ENCODE measurements at places on chromosomes 3 and 15. TPM values are rescaled to one million over a fixed set of nuclear protein-coding genes. Genes with fewer than 3 reads are reported as not detected.

SOX14 gene
- not detected for total RNA-seq

VGLL3 gene
- total RNA-seq, result not detected

SLC22A13 gene
- total RNA-seq, result 0.37 TPM

TICRR gene
- 29.8 TPM for total RNA-seq

STXBP5L gene
- not detected for total RNA-seq

PAK6 gene
- 0.47 TPM for total RNA-seq

LXN gene
- 9.3 TPM for total RNA-seq

OXTR gene
- 0.82 TPM for total RNA-seq

DNA sequence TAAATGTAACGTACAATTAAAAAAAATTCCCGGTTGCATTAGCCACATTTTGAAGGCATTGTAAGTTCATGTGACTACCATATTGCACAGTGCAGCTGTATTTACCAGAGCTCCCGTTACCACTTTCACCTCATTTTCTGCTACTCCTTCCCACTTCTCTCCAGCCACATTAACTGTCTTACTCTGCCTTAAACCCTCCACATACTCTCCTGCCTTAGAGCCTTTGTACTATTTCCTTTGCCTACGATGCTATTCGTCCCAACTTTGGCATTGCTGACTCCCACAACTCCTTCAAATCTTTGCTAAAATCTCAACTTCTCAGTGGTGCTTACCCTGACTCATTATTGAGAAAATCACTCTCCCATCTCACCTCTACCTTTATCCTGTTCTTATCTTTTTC is 115.2 kb downstream of the CADM2 start:
- H3K27me3 ChIP-seq, result no peaks in the 10 kb centered on the region
- H3K27ac ChIP-seq, result no peak overlapping the region
- no peak for DNase-seq
- H3K4me3 ChIP-seq, result no peak overlapping the region
- no peaks in the 10 kb centered on the region for H3K36me3 ChIP-seq

DNA sequence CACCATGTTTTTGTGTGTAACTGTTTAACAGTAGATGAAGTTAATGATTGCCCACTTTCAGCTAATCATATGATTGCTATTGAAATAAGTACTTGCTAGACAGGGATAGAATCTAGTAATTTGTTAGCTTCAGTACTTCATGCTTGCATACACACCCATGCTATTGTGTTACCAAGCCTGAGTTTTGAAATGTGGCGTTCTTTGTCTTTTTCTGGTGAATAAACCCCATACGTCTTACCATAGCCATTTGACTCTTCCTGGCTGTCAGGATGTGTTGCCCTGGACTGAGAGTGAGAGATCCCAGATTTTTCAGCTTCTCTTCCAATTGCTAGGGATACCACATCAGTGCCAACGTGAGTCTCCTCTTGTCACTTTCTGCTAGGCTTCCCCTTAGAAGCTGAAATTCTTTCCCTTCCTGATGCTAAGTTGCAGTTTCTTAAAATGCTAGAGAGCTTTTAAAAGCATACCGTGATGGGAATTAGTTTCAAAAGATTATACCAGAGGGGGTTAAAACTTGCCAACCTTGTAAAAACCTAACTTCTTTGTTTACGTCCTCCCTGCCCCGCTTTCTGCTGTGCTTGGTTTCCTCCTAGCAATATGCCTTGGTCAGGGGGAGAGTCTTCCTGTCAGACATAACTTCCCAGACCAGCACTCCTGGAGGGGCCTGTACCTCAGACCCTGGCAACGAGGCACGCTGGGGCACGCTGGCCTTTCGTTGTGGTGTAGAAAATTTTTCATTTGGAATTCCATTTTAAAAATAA is 62.9 kb upstream of the ULK4 start:
- no peak overlapping the region for H3K4me3 ChIP-seq
- H3K27me3 ChIP-seq, result no peaks in the 10 kb centered on the region
- no peak overlapping the region for H3K27ac ChIP-seq
- no peak for DNase-seq

DNA sequence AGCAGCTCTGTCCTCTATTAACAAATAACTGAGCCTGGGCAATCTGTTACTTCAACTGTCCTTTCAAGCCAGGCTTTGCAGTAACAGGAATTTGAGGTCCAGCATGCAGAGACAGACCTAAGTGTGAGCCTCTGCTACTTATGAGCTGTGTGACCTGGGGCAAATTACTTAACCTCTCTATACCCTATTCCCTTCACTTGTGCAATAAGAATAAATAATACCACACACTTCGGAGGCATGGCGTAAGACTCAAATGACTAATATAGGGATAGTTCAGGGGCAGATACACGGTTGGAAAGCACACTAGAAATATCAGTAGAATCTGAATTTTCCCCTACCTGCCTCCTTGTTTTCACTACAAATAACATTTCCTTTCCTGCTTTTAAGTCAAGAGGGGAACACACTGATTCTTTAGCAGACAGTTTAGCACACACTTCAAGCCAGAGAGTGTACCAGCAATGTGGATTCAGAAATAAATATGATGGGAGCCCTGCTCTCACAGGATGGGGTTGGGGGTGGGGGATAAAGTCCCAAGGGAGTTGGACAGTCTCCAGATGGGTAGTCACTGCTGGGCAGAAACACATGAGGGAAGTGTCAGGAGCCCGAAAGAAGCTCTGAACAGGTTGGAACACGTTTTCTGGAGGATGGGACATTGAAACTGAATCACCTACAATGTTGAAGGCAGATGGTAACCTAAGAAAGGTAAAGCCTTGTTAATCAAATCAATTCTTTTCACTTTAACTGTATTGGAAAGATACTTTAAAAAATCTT is 61.8 kb upstream of the RBP1 start:
- no peaks in the 10 kb centered on the region for H3K27me3 ChIP-seq
- H3K36me3 ChIP-seq, result no peaks in the 10 kb centered on the region
- H3K4me3 ChIP-seq, result no peak overlapping the region
- H3K4me1 ChIP-seq, result no peaks in the 10 kb centered on the region
- H3K27ac ChIP-seq, result no peak overlapping the region

GRCh38 chr3:127679534-127680145 is 6.9 kb downstream of the ABTB1 start:
- no peaks in the 10 kb centered on the region for H3K27me3 ChIP-seq
- H3K27ac ChIP-seq, result no peak overlapping the region
- no peak overlapping the region for H3K4me3 ChIP-seq

- no peaks in the 10 kb centered on the region for H3K36me3 ChIP-seq
- peaks cover 7% of the 10 kb centered on the region for H3K4me1 ChIP-seq
- no peaks in the 10 kb centered on the region for H3K27me3 ChIP-seq
- H3K4me3 ChIP-seq, result no peak overlapping the region
- no peak overlapping the region for H3K27ac ChIP-seq
- no peak for DNase-seq
Observed at GRCh38 chr3:171354049-171354705, 106.0 kb downstream of the TNIK start.

DNA sequence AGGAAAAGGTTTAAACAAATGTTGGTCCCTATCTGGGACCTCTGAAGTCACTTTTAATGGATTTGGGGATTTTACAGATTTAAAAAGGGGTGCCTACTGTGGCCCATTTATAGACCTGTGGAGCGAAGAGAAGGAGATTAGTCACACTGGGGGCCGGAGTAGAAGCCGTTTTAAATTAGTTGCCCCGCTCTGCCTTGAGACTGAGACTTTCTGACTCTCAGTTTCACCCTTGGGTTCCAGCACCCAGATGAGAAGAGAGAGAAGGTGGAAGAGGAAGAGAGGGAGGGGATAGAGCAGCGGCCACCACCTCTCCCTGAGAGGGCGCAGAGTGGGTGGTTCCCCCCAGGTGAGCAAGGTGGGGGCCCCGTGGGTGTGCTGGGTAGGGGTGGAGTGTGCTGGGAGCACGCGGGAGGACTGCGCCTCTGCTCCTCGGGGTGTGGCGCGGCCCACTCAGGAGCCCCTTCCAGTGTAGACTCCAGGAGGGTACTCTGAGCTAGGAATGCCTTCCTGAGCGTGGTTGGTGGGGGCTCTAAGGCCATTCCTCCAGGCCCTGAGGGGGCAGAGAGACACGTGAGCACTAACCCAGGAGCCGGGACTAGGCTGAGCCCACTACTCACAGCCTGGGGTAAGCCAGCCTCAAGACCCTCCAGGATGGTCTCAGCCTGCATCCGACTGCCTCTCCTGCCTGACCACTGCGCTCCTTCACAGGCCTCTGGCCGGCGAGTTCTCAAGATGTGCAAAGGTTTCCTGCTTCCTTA is 32.6 kb upstream of the RAB6B start:
- H3K27ac ChIP-seq, result no peak overlapping the region
- H3K4me1 ChIP-seq, result peaks cover 6% of the 10 kb centered on the region
- H3K36me3 ChIP-seq, result no peaks in the 10 kb centered on the region
- H3K4me3 ChIP-seq, result peak overlapping the region; percentile 17

DNA sequence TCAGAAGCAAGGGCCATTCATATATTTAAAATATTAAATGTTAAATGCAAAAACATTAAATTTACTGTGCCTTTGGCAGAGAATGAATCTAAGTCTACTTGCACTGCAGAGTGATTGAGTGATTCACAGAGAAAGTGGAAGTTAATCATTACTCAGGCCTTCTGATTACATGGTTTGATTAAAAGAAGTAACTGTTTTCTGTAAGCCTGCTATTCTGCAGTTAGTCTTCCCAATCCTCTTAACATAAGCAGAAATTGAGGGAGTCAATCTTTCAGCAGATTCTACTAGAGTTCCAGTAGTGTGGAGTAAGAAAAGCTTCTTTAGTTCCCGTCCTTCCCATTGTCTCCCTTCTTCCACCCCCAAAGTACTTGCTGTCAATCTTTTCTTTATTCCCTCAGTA is 1.5 kb downstream of the NLGN1 start:
- no peak for DNase-seq
- H3K27ac ChIP-seq, result no peak overlapping the region
- H3K36me3 ChIP-seq, result peaks cover 3% of the 10 kb centered on the region
- H3K4me1 ChIP-seq, result peaks cover 29% of the 10 kb centered on the region

DNA sequence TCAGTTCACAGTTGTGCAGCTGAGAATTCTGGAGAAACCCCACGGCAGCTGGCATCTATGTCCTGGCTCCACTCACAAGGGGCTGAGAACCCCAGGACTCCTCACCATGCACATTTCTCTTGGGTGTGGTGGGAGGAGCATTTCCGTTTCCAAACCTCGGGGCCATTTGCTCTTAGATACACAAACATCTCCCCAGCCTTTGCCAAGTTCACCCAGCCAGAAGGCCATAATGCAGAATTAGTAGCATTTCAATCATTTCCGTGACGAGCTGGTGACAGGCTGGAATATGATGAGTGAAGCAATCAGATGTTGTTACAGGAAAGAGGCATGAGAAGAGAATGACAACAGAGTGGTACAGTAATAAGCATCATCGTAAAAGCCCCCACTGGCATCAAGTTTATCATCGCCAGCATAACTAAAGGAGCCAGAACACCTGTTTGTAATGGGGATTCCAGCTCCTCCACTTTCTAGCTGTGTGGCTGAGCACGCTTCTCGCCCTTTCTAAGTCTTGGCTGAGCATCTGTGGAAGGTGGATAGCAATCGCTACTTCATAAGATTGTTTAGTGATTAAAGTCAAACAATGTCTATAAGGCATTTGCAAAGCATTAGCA is 82.0 kb downstream of the LIPC start:
- no peak overlapping the region for H3K27ac ChIP-seq
- peaks cover 16% of the 10 kb centered on the region for H3K36me3 ChIP-seq
- no peak for DNase-seq
- H3K4me1 ChIP-seq, result peaks cover 48% of the 10 kb centered on the region
- peaks cover 2% of the 10 kb centered on the region for H3K27me3 ChIP-seq

- DNase-seq, result no peak
- no peaks in the 10 kb centered on the region for H3K27me3 ChIP-seq
- H3K4me3 ChIP-seq, result no peak overlapping the region
- H3K27ac ChIP-seq, result no peak overlapping the region
- H3K4me1 ChIP-seq, result peaks cover 22% of the 10 kb centered on the region
Observed at GRCh38 chr3:125512135-125512920, 7.7 kb downstream of the SNX4 start.

GRCh38 chr3:45568848-45569762 is 25.4 kb upstream of the LIMD1 start:
- H3K36me3 ChIP-seq, result peaks cover 2% of the 10 kb centered on the region
- H3K4me3 ChIP-seq, result no peak overlapping the region
- DNase-seq, result no peak
- peaks cover 28% of the 10 kb centered on the region for H3K4me1 ChIP-seq

- H3K4me3 ChIP-seq, result no peak overlapping the region
- no peaks in the 10 kb centered on the region for H3K36me3 ChIP-seq
- no peaks in the 10 kb centered on the region for H3K4me1 ChIP-seq
- H3K27me3 ChIP-seq, result peaks cover 6% of the 10 kb centered on the region
Observed at GRCh38 chr3:56970461-56970879, 90.0 kb upstream of the SPATA12 start.

DNA sequence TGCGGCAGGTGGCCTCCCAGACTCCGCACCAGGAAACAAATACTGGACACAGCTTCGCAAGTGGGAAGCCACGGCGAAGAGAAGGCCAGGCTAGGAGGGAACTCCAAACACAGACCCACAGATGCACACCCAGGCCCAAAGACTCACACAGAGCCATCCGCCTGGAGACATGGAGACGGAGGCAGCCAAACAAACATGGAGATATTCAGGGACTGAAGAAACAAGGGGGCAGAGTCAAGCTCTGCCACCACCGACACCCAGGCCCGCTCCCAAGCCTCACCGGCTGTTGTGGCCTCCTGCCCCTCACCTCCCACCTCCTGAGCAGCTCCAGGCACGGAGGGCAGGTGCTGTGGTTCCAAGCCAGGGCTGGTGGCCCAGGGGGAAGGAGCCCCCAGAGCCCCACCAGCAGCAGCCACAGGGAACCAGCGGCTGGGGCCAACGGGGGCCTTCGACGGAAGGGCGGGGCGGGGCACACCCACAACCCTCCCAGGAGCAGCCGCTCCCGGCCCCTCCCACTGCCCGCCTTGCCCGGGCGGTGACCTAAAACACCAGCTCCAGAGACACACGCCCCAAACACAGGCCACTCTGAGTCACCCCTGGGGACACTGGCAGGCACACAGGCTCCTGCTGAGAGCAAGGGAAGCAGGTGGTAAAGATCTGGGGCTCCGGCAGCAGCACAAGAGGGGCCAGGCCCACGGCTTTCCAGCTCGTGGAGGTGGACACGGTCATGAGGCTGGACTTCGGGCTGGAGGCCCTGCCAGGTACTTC is 31.9 kb downstream of the TNK2 start:
- DNase-seq, result no peak
- H3K27ac ChIP-seq, result no peak overlapping the region
- peaks cover 3% of the 10 kb centered on the region for H3K4me1 ChIP-seq
- no peak overlapping the region for H3K4me3 ChIP-seq

DNA sequence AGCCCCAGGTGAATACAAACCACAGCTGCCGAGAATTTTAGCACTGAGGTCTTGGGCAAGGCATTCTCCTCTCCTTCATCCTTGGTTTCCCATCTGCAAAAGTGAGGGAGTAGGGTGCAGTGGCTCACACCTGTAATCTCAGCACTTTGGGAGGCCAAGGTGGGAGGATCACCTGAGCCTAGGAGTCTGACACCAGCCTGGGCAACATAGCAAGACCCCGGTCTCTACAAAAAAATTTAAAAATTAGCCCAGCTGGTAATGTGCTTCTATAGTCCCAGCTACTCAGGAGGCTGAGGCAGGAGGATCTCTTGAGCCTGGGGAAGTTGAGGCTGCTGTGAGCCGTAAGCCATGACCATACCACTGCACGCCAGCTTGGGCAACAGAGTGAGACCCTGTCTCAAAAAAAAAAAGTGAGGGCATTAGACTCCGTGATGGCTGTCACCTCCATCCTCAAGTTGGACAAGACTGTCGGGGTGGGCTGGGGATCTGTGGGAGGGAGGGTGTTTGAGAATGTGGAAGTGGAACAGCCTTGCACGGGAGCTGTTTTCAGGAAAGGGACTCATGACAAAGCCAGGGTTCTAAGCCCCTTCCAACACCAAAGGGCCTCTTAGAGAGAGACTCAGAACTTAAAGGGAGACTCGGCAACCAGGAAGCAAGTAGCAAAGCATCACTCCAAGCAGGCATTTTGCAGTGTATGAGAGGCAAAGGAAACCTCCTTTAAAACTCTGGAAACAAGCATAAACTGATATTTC is 46.0 kb upstream of the FURIN start:
- H3K27ac ChIP-seq, result no peak overlapping the region
- peaks cover 53% of the 10 kb centered on the region for H3K4me1 ChIP-seq
- no peak for DNase-seq
- H3K36me3 ChIP-seq, result peaks cover 12% of the 10 kb centered on the region
